ENCODE measurements at places on chromosomes 11 and 22.

DNA sequence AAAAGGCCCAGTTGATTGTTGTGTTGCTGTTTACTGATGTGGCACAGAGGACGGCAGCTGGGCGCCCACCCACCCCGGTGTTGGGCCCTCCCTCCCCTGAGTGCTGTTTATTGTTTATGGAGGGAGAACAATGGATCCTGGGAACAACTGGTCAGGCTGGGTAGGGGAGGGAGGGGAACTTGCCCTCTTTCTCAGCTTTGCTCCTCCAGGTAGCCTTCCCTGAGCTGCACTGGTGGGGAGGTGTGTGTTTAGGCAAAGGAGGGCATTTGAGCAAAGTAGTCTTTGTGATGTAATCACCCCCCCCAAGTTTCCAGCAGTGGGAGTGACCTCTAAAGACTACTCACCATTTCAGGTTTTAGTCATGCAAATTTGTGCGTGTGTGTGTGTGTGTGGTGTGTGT, 1035.3 kb downstream of the NTM start:
- DNase-seq: no peak

DNA sequence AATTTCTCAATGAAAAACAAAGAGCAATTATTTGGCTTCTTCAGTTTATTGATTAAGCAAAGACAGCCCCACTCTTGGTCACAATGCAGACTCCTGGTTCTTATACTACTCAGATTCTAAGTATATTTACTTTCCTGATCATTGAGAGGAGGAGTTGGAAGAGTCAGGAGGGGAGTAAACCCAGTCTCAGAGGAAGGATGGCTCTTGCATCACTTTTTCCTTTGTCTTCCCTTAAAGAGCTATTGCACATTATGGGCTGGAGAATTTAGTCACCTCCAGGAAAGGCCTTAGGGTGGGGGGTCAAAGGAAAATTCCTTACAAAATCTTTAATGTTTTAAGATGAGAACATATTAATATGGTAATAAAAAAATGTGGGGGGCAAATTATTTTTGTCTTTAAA, 8.1 kb downstream of the SLC17A6 start:
- DNase-seq: no peak

DNA sequence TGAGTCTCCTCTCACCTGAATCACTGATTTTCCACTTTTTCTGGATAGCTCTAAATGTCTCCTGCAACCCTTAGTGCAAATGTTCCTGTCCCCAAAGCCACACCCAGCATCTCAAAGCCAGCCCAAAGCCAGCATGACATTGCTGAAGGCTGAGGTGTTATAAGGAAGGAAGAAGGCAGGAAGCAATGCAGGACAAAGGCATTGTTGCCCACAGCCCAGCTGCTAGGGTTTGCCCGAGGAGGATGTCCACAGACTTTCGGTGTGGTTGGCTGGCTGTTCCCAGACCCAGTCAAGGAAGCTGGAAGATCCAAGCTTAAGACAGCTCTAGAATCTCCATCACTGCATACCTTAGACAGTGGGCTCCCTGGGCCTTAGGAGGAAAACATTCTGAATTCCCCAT, 23.5 kb downstream of the CHST1 start:
- DNase-seq: no peak

DNA sequence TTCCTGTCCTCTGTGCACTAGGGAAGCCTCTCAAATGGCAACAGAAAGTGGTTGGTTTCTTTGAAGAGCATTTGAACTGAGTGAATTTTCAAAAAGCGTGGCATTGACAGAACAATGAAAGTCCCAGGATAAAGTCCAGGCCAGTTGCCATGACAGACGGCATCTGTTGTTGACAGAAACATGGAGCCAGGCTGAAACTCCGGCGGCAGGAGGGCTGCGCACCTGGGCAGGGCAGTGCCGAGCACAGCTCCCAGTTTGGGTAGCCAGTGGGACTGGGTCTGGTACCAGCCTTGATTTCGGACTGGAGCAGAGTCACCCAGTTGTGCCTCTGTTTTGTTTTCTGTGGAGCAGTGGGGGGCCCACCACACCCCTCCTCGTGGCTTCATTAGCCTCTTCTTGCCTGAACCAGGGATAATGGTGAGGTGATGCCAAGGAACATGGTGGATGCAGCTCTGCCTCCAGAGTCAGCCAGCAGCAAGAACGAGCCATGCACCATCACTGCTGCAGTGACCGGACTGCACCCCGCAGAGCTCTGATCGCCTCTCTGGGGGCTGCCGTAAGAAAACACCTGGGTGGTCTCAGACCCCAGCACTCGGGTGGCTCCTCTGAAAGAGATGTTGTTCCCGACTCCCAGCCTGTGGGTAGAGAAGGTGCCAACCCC, 9.8 kb upstream of the SEPTIN5 start:
- DNase-seq: no peak

GRCh38 chr11:1391165-1392075, 1.7 kb downstream of the BRSK2 start:
- DNase-seq: no peak

DNA sequence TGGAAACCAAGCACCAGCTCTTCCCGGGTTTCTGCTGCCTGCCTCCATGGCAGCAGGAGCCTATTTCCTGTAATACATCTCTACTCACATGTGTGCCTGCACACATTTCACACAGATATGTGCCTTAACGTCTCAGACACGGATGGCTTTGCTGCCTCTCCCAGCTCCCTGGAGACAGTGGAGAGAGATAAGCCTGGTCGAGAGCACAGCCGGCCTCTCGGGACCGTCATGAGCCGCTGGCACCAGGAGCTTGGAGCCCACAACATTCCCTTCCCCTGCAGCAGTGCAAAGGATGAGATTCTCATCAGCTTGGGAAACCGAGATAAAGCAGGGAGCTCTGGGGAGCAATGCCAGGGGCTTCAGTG, 587.7 kb downstream of the BRD1 start:
- no peak for DNase-seq

- no peak for DNase-seq
Measured at GRCh38 chr22:47374901-47375575, 612.6 kb downstream of the TBC1D22A start.

- DNase-seq: no peak
Measured at GRCh38 chr22:39649500-39650089, 79.0 kb downstream of the CACNA1I start.

- no peak for DNase-seq
Measured at GRCh38 chr11:120231963-120232362, 8.0 kb upstream of the POU2F3 start.

DNA sequence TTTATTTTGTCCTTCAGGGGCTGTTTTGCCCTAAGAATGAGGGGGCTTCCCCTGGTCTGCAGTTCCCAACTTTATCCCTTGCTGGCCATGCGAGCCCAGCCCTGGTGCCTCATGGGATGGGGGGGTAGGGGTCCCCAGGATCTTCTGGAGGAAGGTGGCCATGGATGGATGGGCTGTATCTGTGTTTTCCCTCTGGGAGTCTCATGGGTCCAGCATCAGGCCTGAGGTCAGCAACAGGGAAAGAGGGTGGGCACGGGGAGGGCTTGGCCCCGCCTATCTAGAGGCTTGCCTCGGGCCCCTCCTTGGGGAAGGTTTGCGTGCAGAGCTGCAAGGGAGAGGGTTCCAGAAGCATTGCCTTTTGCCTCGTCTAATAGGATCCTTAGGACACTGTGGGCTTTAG, 10.8 kb upstream of the ADORA2A start:
- DNase-seq: no peak

- no peak for DNase-seq
Measured at GRCh38 chr11:71211631-71212030, 40.7 kb downstream of the SHANK2 start.

- DNase-seq: no peak
Measured at GRCh38 chr11:31045335-31045734, 324.2 kb downstream of the DCDC1 start.

GRCh38 chr22:37442135-37442534, 14.9 kb upstream of the ELFN2 start:
- DNase-seq: no peak

GRCh38 chr22:50606165-50606945, 5.8 kb downstream of the MAPK8IP2 start:
- DNase-seq: no peak

- DNase-seq: no peak
Measured at GRCh38 chr11:126408901-126409619, 53.6 kb downstream of the ST3GAL4 start.

DNA sequence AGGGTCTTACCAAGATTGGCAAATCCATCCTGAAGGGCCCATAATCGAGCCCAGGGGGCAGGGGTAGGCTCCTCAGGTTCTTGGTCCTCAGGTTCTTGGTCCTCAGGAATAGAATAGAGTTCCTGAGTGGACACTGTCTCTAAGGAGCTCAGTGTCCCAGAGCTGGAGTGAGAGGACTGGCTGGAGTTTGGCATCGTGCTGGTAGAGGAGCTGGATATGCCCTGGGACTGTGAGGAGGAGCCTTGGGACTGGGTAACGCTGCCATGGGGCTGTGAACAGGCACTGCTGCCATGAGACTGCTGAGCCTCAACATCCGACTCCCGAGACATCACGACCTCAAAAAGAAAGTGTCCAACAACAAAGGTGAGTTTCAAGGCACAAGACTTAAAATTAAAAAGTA, 7.2 kb downstream of the CHEK2 start:
- no peak for DNase-seq

- DNase-seq: no peak
Measured at GRCh38 chr11:75945446-75945845, 130.4 kb downstream of the UVRAG start.

Data from NCI-H2081 treated with DMSO at 0.1 percent for 48 hours (cell line).